ENCODE measurements at places on chromosomes 16 and 17.

DNA sequence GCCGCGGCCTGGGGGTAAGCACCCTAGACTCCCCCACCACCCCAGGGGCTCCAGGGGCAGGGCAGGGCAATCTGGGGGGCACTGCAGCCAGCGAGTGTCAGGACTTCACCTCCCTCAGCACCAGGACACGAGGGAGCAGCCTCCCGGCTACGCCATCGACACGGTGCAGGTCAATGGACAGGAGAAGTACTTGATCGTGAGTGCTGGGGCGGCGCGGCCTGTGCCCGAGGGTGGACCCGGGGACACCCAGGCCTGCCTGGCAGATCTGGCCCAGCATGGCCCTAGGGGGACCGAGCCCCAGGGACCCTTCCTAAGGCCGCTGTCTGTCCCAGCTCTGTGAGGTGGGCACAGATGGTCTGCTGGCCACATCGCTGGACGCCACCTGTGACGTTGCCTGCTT is 3.1 kb upstream of the RHBDL1 start:
- DNase-seq: no peak

DNA sequence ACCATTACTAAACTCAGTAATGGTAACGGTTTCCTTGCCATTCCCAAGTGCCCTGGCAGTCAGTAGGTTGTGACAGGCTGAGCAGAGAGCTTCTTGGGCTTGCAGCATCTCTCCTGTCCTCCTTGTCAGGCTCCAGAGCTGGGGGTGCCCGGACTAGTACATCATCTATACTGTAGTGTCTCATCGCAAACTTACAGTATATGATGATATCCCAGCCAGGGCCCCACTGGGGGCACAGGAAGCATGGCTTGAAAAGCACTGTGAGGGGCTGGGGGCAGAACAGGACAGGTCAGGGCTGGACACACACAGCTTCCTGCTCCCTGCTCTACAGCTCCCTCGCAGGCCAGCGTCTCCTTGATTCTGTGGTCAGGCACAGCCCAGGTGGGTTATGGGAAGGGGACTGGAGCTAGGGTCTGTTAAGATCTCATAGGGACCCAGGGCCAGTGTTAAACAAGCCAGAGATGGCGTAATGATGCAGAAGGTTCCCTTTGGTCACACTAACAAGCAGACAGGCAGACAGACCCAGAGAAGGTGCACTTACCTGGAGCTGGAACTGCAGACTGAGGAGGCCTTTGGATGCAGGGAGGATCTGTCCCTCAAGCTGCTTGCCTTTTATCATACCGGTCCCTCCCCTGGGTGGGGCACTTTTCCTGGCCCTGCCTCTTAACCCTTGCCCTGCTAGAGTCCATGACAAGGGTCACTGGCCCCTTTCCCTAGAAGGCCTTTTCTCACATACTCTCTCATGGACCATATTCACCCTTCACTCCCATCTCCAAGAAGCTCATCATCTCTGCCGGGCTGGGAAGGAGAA is 6.8 kb downstream of the ERAL1 start:
- no peak for DNase-seq

DNA sequence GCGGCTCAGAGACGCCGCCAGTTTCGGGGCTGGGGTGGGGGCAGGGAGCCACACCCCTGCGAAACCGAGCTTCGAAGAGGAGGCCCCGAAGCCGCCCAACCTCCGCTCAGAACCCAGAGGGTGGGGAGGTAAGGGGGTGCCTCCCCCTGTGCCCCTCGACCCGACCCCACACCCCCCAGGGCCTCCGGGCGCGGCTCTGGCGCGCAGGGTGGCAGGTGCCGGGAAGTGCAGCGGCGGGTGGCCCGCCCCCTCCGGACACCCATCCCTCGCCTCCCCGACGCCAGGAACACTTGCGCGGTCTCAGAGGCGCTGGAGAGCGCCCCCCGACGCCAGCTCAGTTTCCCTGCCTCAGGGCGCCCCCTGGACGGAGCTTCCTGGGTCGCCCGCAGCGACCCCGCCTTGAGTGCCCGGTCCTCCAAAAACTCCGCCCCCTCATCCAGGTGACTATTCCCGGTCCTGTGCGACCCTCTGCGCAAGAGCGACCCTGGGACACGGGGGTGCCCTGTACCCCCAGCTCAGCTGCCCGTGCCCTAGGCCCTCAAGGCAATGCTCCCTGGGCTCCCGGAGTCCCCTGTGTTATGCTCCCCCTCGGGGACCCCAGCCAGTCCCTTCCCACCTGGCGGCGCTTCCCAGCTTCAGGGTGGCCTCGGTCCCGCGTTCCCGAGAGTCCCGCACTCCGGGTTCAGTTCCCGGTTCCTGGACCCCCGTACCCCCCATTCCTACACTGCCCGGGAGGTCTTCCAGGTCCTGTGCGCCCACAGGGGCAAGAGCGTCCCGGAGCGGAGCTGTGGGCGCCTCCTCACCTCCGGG is 562 bp downstream of the PPL start:
- no peak for DNase-seq

DNA sequence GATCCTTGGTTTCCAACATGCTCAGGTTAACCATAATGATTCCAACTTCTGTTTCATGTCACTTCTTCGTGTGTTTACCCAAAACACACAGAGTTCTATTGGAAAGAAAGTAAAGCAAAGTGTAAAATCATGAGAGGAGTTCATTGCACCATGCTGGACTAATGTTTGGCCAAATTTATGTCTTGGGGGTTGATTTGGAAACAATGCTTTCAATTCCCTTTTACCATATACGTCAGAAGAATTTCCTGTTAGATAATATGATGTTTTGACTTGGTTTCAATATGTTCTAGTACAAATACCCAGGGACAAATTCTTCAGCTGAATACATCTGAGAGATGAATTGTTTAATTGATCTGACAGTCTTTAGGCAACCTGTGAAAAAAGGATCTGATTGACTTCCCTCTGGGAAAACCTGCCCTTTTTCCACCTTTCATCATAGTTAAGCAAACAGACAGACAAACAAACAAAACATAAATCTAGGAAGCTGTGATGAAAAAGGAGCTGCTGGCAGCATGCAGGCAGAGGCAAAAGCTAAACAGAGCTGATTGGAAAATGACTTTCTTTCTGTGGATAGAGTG is 26.0 kb upstream of the MPHOSPH6 start:
- no peak for DNase-seq

DNA sequence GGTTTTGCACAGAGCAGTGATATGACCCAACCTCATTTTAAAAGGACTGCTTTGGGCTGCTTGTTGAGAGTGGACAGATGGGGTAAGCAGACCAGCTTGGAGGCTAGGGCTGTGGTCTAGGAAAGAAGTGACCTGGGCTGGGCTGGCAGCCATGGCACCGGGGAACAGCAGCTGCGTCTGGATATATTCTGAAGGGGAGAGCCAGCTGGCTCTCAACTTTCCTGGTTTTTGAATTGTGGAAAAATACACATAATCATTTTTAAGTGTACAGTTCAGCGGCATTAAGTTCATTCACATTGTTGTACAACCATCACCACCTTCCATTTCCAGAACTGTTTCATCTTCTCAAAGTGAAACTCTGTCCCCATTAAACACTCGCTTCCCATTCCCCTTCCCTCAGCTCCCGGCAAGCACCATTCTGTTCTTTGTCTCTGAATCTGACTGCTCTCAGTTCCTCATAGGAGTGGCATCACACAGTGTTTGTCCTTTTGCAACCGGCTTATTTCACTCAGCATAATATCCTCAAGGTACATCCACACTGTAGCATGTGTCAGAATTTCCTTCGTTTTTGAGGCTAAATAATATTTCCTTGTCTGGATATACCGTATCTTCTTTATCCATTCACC is 113.2 kb downstream of the SPECC1 start:
- no peak for DNase-seq

Data from stimulated activated CD4-positive, alpha-beta T cell treated with anti-CD3 and anti-CD28 coated beads, Interleukin-1b, Interleukin-23, amount 100 ng/mL, for 24 hours (primary cell).